DMS53 (cell line): ENCODE measurements at places on chromosomes 7 and 10.

- no peak for DNase-seq
Measured at GRCh38 chr7:16404636-16405035, 16.7 kb downstream of the CRPPA start.

DNA sequence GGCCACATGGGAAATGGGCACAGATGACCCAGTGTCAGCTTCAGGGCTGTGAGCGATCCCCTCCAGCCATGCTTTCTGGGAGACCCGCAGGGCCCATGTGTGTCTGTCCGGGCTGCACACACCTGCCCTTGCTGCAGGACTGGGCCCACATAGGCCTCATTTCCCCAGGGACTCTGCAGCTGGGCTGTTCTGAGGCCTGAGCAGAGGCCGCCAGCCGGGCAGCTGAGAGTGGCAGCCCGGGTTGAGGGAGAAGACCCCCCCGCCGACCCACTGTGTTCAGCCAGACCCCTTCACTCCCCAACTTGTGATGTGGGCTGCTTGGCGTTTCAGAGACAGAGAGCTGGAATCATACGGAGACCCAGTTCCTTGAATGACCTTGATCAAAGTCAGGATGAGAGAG is 50.1 kb upstream of the DPYSL4 start:
- DNase-seq = no peak

DNA sequence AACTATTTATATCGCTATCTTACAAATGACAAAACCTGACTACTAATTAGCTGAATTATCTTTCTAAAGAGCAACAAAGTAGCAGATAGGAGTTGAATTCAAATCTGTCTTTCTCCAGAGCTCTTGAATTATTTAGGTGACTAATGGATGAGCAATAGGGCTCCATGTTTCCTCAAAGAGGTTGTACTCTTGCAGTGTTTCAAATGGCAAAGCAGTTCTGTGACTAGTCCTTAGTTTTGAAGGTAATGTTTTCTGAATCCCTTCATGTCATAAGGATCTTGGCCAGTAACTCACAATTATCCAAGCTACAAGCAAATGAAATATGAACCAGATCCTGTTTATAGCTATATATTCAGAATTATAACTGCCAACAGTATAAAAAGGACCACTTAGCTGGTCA is 999.7 kb downstream of the NRG3 start:
- no peak for DNase-seq

DNA sequence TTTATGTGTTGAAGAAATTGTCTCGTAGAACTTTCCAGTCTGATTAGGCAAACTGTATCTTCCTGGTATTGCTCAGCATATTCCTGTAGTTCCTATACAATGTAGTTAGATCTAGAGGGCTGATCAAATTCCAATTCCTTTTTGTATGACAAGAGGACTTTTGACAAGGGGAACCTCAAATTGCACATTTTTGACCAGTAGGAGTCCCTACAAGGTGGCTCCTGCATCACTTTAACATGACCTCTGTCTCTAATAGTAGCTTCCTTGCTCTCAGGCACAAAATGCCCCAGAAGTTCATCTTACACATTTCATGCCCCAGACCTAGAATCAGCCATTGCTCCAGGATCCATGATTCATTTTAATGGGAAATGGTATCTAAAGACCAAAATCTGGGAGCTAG is 18.7 kb downstream of the HERPUD2 start:
- DNase-seq = no peak

DNA sequence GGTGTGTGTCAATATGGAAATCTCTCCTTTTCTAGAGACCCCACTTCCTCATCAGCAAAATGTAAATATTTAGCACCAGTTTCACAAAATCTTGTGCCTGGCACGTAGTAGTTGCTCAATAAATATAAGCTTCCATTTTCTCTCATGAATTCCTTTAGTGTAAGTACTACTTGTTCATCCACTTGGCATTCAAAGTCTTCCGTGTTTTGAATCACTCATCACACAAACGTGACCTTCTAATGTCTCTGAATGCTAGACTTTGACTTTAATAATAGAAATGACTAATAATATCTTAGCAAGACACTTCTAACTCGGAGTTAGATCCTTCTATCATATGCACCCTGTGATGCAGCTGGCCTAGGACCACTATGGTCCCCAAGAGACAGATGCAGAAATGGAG is 168.7 kb upstream of the ZNF32 start:
- DNase-seq = no peak

DNA sequence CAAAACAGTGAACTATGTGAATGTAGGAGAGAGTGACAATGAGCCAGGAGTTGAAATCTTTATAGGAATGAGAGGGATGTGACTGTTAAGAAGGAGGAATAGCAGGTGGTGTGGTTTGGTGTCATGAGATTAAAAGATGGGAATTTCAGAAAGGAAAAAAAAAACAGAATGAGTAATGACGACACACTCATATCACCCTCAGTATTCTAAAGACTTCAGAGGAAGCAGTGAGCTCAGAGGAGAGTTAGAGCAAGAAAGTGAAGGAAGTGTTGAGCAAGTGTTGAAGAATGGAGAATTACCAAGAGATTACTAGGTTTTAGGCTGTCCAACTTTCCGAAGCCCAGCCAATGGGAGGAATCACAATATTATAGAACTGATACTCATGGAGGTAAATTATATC is 220.5 kb upstream of the HGF start:
- DNase-seq = no peak

DNA sequence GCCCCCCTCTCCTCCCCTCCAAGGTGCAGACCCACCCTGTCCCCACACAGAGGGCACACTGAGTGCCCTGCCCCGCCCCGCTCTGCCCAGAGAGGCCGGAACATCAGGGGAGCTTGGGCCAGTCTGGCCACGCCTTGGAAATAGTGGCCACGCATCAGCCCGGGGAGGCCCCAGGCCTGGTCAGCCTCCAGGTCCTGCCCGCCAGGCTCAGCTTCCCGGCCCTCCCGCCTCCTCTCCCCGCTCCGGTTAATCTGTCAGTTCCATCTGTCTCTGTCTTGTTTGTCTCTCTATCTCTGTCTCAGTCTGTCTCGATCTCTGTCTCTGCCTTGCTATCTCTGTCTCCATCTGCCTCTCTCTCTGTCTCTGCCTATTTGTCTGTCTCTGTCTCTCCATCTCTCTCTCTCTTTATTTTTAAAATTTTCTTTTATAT is 28.9 kb upstream of the TNRC18 start:
- no peak for DNase-seq

DNA sequence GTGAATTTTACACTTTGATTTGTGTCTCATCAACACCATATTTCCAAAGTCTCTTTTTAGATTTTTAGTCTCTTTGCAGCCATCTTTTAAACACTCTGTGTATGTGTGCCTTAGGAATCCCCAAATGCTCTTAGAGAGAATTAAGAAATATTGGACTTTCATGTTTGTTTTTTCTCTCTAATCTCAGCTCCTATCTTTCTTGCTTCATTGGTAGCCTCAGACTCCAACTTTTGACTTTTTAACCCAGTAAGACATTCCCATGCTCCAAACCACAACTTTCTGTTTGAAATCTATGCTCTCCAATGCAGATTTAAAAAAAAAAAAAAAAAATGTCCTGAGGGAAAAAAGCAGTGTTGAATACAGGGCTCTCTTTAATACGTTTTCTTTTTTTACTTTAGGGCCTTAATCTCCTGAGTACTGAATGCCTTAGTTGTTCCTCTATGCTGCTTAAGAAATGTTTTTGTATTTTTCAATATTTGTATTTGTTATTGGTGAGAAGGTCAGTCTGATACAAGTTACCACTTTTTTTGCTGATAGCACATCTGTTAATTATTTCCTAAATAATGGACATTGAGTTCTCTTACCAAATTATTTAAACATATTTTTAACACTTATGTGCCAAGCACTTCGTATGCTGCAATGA is 489.9 kb downstream of the NXPH1 start:
- DNase-seq = no peak

GRCh38 chr7:84194484-84195271 is at the start of gene SEMA3A:
TSS of gene SEMA3A (minus strand) at chr7:84194789. CDS start at chr7:84194586, 203 bp downstream.
- DNase-seq = peak; percentile 95

GRCh38 chr7:23242935-23243334 is 3.6 kb upstream of the GPNMB start:
- no peak for DNase-seq

- no peak for DNase-seq
Measured at GRCh38 chr7:151481650-151482505, 37.8 kb downstream of the RHEB start.

GRCh38 chr10:83522456-83522855 is 616.9 kb upstream of the GHITM start:
- no peak for DNase-seq

DNA sequence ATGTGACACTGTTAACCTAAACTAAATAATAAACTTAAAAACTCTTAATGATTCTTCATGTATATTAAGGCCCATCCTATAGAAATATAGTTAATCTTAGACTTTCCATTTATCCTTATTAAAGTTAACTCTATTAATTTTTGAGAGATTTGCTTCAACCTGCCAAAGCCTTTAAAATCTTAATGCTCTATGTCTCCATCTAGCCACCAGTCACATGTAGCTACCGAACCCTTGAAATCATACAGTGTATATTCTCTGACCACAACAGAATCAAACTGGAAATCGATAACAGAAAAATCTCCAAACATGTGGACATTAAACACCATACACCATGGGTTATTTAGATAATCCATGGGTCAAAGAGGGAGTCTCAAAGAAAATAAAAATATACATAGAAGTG is 51.9 kb downstream of the ASZ1 start:
- no peak for DNase-seq

- DNase-seq = no peak
Measured at GRCh38 chr7:111011520-111011919, 79.4 kb upstream of the LRRN3 start.

GRCh38 chr7:37040330-37040729 is 316.0 kb upstream of the AOAH start:
- no peak for DNase-seq

DNA sequence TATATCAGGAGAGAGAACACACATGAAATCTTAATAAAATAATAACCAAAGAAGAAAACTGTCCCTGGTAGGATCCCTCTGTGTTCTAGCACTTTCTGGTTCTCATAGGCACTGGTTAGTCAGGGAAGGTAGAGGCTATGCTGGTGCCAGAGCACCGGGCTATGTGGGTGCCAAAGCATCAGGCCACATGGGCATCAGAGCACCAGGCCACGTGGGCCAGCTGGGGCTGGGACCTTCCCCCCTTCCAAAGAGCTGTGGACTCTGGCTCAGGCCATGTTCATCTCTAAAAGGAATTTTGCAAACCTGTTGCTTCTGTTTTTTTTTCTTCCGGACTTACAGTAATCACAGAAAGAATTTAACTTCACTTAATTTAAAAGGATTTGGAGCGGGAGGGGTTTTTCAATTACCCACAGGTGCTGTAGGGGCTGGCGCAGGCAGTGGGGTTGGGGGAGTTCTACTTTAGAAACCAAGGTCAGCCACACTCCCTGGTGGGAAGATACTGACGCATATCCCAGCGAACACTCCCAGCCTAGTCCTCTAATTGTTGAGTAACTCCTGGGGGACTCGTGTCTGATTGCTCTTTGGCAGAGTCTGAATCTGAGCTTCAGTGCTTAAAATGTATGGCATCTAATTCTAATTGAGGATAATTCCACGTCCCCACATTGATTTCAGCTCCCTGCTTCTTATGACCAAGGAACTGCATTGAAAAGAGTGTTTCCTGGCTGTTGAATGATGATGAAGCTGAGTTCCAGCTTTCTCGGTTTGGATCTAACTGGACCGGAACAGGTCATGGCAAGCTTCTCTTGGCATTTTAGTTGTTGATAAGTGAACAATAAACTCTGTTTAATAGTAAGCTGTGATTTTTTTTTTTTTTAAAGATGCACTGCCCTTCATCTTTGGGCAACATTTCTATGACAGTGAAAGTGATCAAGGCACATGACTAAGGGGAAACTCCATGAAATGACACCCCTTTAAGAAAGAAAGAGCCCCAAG is 110.7 kb upstream of the FZD8 start:
- no peak for DNase-seq

DNA sequence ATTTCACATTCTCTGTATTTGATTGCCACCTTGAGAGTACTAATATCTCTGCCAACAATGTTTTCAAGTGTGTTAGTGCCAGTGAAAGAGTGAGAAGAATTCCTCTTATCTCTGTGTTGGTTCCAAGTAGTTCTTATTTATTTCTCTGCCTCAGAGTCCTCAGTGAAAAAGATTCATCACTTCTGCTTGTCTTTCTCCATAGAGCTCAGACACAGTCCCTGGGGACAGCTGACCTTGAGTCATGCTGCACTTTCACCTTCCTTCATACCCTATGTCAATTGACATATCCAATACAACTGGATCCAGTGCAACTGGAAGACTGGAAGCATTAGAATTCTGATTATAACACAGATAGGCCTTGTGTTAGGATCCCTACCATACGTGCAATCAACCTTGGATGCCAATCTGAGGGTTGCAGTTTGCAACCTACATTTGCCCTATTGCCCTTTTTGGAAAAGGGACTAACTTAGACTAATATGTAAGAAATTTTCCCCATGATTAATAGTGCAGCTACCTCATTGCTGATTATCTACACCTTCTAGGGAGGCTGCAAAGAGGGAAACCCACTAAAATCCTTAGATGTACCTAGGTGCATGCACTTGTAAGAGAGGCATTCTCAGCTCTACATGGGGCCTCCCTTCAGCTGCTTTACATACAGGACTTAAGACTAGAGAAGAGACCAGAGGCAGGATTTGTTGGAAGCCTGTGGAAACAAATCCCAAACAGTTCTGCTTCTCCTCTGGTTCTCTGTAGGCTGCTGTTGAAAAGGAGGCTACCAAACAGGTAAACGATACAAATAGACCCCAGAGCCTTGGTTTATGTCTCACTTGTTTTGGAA is 8.4 kb downstream of the IFIT2 start:
- no peak for DNase-seq

DNA sequence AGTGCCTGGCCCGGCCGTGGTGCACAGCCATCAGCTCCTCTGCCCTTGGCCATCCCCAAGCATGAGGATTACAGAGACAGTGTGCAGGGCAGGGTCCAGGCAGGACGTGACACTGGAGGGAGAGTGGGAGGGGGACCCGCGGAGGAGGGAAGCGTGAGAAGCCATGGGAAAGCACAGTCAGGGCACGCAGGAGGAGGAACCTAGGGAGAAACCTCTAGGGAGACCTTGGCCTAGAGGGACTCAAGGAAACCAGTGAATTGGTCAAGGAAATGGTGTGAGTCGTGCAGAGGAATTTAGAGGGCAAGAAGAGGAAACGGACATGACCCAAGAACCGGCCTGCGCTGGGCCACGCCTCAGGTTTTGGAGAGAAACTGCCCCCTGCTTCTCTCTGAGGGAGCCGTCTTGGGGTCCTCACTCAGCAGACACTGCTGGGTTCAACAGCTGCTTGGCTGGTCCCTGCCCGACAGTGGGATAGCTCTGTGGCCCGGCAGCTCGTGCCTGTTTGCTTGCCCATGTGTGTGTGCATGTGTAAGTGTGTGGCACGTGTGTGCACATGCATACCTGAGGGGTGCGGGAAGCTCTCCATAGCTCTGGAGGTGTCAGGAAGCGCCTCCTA is 3.2 kb downstream of the OPN4 start:
- DNase-seq = no peak
